Osteoblast (primary cell): ENCODE measurements at places on chromosomes 2 and 18. TPM values are rescaled to one million over a fixed set of nuclear protein-coding genes. Genes with fewer than 3 reads are reported as not detected.

- no peak for DNase-seq
- H3K36me3 ChIP-seq = no peaks in the 10 kb centered on the region
- H3K4me1 ChIP-seq = peaks cover 15% of the 10 kb centered on the region
- H3K27me3 ChIP-seq = no peaks in the 10 kb centered on the region
Observed at GRCh38 chr2:105877945-105878344, 133.2 kb downstream of the NCK2 start.

- DNase-seq = no peak
- H3K27me3 ChIP-seq = peaks cover 5% of the 10 kb centered on the region
- H3K4me1 ChIP-seq = no peaks in the 10 kb centered on the region
- H3K36me3 ChIP-seq = no peaks in the 10 kb centered on the region
- H3K27ac ChIP-seq = no peak overlapping the region
- no peak overlapping the region for H3K4me3 ChIP-seq
Observed at GRCh38 chr2:118372886-118373830, 284.9 kb downstream of the INSIG2 start.

GRCh38 chr2:129876541-129876940 lies 102.9 kb upstream of the RAB6C start:
- no peaks in the 10 kb centered on the region for H3K4me1 ChIP-seq
- H3K36me3 ChIP-seq = no peaks in the 10 kb centered on the region

GRCh38 chr2:129331638-129332037 lies 647.8 kb upstream of the RAB6C start:
- H3K27ac ChIP-seq = no peak overlapping the region
- no peak overlapping the region for H3K4me3 ChIP-seq
- no peak for DNase-seq
- no peaks in the 10 kb centered on the region for H3K36me3 ChIP-seq

- peak overlapping the region; percentile 49 for H3K4me3 ChIP-seq
- peaks cover 26% of the 10 kb centered on the region for H3K27me3 ChIP-seq
- no peaks in the 10 kb centered on the region for H3K4me1 ChIP-seq
- no peak overlapping the region for H3K27ac ChIP-seq
- peak; percentile 90 for DNase-seq
Observed at GRCh38 chr18:69401226-69401971, 711 bp downstream of the DOK6 start.

SLC5A7 gene
- total RNA-seq = not detected in 2 replicates

SCN1A gene
- total RNA-seq = 0.59 and 0.72 TPM in 2 replicates

KCNS3 gene
- total RNA-seq = 1.8 and 2.7 TPM in 2 replicates

POTEC gene
- total RNA-seq = 0.29 and 0.36 TPM in 2 replicates
